Esophagus mucosa (tissue), 1 donor: ENCODE measurements at places on chromosomes 2 and 18. TPM values are rescaled to one million over a fixed set of nuclear protein-coding genes. Genes with fewer than 3 reads are reported as not detected.

The FER1L5 gene
- total RNA-seq, result 0.16 TPM

The TBR1 gene
- not detected for total RNA-seq

The DLGAP1 gene
- 0.28 TPM for total RNA-seq

The DCC gene
- total RNA-seq, result not detected

- ATAC-seq, result no peak
Measured at GRCh38 chr18:12049978-12050811, 43.4 kb upstream of the ANKRD62 start.

DNA sequence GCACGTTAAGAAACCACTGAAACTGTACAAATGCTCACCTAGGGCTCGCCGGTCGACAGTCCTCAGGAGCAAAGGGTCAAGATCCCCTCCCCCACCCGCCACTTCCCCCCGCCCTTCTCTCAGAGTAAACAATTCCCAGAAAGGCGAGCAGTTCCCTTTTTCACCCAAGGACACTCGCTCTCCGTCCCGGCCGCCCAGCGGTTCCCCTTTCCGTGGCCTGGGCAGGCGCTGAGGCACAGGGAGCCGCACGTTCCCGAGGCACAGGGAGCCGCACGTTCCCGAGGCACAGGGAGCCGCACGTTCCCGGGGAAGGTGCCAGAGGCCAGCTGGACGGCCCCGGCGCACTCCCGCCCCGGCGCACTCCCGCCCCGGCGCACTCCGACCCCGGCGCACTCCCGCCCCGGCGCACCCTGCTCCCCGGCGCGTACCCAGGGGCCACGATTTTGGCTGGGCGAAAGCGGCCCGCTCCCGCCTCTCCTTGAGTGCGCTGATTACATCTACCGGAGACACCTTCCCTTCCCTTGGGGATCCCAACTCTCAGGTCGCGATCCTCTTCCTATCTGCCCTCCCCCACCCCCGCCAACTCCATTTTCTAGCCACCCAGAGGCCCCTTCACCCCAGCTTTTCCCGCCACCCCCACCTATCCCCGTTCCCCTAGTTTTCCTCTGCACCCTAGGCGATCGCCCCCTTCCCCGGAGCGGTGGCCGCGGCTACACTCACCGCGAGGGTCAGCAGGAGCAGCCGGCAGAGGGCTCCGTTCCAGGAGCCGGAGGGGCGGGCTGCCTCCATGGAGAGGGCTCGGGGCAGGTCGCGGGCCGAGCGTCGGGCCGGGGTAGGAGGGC lies 817 bp downstream of the DSC2 start:
- ATAC-seq, result peak; percentile 43
